ENCODE measurements at places on chromosomes 5 and 9.

GRCh38 chr9:75912951-75913350 is 22.5 kb downstream of the PCSK5 start:
- no peak for DNase-seq

DNA sequence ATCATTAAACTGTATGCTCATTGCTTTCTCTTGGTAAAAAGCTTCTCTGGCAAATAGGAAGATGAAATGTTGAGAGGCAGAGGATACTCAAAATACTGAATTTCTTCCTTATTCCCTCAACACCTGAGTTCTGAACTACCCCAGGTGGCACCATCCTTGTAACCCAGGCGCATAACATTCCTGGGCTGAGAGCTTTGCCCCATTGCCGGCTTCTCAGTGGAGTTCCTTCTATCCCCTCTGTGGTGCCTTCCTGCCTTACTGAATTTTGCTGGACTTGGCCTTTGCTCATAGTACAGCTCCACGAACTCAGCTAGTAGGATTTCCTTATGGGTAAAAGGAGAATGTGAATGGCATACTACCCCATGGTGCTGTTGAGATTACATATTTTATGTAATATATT is 54.7 kb downstream of the BASP1 start:
- no peak for DNase-seq

DNA sequence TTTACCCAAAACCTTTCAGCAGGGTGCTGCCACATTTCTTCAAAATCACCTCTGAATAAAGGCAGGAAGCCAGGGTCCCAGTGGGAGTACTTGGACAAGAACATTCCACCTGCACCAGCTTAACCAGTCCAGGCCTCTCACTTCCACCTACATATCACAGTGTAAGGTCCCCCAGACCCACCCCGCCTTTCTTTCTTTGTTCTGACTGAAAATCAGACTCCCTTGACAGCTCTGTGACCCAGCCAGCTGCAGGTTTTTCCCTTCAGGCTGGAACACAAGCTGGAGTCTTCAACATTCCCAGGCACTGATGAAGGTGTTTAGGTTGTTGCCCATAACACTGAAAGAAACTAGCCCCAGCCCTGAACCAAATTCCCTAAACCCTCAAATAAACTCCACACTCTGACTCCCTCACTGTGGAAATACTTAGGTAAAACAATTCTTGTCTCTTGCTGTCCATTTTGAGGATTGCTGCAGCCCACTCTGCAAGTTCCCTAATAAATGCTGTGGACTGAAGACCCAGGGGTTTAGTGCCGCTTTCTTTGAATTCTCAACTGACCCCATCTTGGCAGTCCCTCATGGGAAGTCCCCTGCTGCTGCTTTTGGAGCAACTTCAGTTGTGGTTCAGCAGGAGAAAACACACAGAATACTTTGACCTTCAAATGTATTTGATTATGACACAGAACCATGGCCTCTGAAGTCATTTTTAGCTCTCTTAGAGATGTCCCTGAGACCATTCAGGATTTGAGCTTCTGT is 24.8 kb downstream of the P4HA2 start:
- no peak for DNase-seq

DNA sequence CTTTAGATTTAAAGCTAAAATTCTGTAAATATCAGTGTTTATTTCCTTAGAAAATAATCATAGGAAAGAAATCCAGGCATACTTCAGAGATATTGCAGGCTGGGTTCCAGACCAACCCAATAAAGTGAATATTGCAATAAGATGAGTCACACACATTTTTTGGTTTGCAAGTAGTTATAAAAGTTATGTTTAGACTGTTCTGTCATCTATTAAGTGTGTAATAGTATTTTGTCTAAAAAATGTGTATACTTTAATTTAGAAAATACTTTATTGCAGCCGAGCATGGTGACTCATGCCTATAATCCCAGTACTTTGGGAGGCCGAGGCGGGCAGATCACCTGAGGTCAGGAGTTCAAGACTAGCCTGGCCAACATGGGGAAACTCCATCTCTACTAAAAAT is 6.9 kb upstream of the RIC1 start:
- DNase-seq = no peak

All from coronary artery (tissue), 2 donors.